Activated T-cell treated with anti-CD3 and anti-CD28 coated beads for 1 hour (primary cell): ENCODE measurements at places on chromosomes 7 and 10.

DNA sequence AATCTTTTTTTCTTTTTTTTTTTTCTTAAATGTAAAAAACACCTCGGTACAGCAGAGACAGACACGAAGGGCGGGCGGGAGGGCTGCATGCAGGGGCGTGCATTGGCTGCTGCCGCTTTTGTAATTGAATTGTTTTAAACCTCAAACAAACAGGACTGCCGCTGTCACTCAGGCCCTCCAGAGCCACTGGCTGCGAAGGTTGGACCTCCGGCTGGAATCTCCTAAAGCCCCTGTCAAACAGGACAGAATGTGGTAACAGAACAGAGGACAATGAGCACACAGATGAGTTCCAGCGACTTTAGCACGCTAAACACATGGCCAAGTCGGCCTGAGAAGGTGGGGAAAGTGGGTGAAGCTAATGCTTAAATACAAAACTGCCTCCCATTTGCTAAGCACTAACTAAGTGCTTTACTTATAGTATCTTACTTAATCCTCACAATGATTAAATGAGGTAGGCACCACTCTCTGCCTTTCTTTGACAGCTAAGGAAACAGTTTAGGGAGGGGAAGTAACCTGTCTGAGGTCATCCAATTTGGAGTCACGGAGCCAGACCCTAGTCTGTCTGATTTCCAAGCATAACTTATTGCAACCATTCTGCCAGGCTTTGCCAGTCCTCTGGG is 3.0 kb upstream of the NDST2 start:
- DNase-seq: no peak

GRCh38 chr7:151736403-151736909 is 140.5 kb downstream of the PRKAG2 start:
- DNase-seq: no peak

DNA sequence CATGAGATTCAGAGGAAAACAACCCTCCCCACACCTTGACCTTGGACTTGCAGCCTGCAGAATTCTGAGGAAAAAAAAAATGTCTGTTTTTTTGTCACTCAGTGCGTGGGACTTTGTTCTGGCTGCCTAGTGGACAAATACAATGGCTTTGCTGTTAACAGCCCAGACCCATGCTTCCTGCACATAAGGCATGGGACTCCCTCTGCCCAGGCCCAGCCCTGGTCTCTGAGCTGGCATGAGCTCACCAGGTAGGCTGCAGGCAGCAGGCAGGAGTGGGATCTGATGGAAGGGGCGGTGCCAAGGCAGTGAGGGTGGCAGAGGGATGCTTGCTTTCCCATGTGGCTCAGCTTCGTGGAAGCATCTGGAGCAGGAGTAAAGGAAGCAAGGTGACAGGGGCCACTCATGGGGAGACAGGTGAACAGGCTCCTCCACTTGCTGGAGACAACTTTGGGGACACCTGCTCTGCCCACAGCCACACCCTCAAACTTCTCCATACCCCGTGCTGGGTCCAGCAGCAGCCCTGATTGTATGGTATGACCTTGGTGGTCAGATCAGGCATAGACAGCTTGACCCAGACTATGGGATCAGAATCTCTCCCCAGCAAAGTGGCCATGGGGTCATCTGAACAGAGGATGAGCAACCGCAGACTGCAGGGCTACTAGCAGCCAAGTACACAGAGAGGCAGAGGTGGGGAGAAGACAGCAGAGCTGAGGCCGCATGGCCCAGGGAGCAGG is 27.0 kb downstream of the ANXA8 start:
- no peak for DNase-seq

DNA sequence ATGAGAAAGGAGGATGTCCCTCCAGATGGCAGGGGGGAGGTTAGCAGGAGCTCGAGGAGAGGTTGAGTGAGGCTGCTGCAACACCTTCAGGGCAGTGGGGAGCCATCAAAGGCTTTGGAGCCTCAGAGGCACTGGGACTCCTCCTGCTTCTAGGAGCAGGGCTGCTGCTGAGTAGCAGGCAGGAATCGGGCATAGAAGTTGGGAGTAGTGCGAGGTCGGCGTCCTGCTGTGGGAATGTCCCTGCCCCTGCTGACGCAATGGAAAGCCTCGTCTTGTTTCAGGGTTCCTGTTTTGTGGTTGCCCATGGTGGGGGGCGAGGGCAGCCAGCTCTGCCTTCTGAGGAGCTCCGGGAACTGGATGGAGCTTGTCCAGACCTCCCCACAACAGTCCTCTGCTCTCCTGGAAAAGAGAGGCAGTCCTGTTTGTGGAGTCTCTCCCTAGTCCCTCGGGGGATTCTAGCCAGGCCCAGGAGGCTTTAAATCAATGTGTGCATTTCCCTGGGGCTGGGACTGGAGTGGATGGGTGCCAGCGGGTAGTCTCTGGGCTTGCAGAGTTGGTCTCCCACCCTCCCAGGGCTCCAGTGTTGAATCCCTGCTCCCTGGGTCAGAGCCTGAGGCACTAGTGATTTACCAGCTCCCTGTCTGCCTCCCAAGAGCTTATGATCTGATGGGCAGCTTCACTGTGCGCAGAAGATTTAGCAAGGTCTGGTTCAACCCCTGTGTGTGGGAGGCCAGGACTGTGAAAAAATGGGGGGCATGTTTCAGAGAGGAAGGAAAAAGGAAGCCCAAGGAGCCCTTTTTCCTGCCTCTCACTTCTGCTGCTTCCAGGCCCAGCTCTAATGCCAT is 98.7 kb upstream of the PPIF start:
- no peak for DNase-seq

- no peak for DNase-seq
These were observed 78.7 kb downstream of the VIPR2 start for GRCh38 chr7:159065852-159066480.

DNA sequence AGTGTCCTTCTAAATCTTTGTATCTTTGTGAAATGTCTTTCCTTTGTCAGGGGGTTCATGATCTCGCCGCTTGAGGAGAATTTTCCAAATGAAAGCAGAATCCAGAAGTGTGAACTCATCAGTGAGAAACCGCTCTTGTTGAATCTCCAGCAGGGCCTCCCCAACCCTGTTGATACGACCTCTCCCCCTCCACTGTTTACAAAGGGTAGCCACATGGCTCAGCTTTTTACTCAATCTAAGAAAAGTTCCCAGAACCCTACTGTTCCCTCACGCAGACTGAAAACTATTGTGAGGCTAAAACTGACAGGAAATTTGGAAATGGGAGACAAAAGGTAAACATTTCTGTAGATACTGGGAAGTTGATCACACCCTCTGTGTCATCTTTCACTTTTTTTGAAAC is 73.9 kb downstream of the SEMA3C start:
- DNase-seq: no peak

- DNase-seq: no peak
These were observed 47.1 kb downstream of the SYPL1 start for GRCh38 chr7:106064771-106065574.

- DNase-seq: no peak
These were observed 15.1 kb upstream of the NME8 start for GRCh38 chr7:37833107-37833817.

DNA sequence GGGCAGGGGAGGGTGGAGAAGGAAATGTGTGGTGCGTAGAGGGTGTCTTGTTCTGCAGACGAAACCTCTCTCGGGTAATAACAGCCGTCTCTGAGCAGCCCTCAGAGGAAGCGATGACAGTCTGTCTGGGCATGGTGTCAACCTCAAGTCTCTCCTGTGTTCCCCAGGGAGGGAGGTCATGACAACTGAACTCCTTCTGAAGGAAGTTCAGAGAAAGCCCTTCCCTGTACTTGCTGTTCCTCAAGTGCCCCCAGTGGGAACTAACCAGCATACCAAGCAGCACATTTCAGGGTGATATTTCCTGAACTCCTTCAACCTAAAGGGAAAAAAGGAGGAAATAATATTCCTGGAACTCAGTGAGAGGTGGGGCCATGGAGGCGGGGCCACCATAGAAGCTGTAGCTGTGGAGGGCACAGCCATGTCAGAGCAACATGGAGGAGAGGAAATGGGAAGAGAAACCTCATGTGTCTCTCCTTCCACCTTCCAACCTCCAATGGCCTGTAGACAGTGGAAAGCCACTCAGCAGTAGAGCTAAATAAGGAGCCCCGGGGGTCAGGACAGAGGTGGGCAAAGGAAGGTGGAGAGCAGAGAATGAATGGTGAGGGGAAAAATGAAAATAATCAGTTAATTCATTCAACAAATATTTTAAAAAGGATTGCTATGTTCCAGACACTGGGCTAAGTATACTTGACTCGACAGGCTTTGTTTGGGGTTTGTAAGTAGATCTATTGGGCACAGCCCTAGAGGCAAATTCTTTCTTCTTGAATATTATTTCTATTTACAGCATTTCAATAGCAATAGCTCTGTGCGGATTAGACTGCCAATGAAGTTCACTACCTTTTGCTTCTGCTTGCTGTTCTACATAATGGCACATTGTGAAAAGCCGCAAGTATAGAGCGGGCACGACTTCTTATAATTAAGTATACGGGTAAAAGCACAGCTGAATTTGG is 61.0 kb upstream of the AOAH start:
- DNase-seq: peak; percentile 42

DNA sequence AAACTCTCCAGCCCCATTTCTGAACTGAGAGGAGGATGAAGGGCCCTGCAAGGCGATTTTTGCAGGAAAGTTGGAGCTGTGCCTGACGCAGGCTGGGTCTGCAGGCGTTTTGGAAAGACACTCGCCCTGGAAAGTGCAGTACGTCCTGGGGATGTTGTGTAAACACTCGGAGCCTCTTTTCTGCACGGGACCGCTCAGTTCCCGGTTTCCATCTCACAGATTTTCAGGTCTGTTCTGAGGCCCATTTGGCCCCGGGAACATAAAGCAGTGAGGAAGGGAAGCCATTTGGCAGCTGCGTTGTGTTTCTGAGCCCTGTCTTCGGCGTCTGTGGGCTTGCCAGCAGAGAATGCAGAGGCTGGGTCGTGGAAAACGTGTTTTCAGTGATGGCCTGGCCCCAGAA is 655.0 kb upstream of the MGMT start:
- no peak for DNase-seq

DNA sequence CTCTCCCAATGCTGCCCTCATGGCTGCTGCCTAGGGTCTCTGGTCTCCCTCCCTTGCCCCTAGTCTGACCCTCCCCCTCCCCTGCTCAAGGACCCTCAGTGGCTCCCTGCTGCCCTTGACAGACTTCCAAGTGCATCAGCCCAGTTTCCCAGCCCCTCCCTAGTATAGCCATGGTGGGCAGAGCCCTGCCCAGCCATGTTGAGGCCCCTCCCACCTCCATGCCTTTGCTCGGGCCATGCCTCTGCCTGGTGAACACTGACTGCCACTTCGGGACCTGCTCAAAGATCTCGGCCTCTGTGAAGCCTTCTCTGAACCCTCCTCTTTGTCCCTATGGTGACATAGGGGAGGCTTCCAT is 73.2 kb downstream of the MYL10 start:
- no peak for DNase-seq

DNA sequence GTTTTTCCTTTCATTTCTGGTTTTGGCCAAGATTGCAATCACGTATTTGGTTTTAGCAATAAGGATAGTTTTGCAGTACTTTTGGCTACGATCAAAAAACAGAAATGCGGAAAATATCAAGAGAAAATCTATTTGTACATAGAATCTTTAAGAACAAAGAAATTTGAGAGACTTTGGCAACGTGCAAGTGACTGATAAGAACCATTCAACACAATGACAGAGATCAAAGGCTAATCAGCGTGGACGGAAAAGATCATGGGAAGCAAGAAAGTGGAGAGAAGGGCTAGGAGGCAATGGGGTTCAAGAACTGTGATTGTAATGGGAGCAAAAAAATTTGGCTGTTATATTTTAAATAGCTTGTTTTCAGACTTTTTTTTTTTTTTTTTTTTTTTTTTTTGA is 16.2 kb upstream of the LRRN3 start:
- no peak for DNase-seq

DNA sequence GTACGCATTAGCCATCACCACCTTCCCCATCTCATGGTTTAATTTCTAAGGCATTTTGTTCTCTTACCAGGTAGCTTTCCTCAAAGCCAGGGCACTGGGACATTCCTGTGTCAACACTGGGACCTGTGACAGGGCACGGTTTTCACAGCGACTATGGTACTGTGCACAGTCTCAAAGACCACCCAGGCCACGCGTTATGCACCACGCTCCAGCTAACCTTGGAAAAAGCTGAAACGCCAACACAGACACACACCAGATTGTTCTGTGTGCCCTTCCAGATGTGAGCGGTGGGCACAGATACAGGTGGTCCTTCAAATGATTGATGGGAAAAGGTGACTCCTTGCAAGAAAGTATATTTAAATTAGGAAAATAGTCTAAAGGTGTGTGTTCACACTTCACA is 337.3 kb downstream of the WDR37 start:
- DNase-seq: no peak

GRCh38 chr10:11141571-11142091 is 124.0 kb downstream of the CELF2 start:
- no peak for DNase-seq

DNA sequence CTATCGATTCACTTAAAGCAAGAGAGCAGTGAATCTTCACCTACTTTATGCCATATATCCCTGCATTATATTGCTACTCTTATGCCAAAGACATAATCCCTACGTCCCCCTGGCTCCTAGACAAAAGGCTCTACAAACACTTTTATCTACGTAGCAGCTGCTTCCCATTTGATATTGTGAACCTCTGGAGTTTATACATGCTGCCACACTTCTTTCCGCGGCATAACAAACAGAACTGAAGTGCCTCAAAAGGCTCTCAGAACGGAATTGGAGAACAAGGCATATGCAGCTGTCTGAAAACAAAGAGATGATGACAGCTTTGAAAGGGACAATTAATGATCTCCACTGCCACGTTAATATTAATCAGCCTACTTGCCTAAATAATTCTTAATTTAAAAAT is 985.6 kb upstream of the LRRN3 start:
- no peak for DNase-seq

DNA sequence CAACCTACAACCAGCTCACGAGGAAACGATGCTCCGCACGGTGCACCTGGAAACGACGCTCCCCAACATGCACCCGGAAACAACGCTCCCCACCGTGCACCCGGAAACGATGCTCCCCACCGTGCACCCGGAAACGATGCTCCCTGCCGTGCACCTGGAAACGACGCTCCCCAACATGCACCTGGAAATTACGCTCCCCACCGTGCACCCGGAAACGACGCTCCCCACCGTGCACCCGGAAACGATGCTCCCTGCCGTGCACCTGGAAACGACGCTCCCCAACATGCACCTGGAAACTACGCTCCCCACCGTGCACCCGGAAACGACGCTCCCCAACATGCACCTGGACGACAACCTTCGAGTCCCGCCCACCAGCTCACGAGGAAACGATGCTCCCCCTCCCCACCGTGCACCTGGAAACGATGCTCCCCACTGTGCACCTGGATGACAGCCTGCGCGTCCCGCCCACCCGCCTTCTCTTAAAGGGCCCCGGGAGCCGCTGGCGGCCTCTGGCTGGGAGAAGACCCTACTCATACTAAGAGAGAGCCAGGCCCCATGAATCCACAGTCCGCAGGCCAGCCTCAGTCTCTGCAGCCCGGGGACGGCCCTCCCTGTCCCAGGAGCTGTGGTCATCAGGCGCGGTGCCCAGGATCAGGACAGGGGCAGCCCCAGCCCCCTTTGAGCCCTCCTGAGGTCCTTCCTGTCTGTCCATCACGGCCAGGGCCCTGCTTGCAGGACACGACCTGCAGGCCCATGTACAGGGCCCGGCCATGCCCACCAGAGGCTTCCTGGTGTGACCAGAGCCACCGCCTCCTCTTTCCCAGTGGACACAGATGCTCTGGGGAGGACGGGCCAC is 98.3 kb downstream of the PDGFA start:
- no peak for DNase-seq
